ENCODE measurements at places on chromosomes 16 and 17.

- no peak for DNase-seq
These were observed 44.7 kb downstream of the CPNE2 start for GRCh38 chr16:57137043-57137442.

DNA sequence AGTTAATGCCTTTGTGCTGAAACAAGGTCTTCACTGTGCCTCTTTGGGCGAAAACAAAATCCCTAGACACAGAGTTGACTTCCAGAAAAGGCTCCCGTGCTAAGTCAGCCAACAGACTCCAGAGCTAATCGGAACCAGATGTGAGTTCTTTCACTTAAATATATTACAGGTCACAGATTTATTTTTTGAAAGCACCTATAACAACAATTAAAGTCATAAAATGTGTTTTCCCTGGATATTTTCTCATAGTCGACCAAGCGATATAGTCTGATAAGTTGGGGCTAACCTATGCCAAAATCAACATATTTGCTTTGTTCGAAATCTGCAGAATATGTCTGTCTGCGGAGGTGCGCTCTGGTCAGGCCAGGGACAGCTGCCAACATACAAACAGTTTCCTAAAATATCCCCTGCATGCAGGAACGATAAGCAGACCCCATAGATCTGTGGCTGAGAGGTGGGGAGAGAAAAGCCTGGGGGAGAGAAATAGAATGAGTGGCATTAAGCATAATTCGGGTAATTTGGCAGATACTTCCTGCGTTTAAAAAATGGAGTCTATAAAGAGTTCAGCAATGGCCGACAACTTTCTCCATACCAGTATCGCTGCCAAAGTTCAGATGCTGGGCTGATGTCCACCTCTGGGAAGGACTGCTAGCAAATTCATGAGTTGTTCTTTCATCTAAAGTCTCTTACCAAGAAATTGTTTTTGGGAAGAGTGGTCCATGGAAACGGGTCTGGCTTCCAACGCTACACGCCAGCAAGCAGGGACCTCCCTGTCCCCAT, 50.8 kb upstream of the MYH10 start:
- no peak for DNase-seq

GRCh38 chr16:27980919-27981700, 82.4 kb downstream of the GSG1L start:
- no peak for DNase-seq

GRCh38 chr17:60371818-60372510, 20.0 kb downstream of the USP32 start:
- DNase-seq, result no peak

DNA sequence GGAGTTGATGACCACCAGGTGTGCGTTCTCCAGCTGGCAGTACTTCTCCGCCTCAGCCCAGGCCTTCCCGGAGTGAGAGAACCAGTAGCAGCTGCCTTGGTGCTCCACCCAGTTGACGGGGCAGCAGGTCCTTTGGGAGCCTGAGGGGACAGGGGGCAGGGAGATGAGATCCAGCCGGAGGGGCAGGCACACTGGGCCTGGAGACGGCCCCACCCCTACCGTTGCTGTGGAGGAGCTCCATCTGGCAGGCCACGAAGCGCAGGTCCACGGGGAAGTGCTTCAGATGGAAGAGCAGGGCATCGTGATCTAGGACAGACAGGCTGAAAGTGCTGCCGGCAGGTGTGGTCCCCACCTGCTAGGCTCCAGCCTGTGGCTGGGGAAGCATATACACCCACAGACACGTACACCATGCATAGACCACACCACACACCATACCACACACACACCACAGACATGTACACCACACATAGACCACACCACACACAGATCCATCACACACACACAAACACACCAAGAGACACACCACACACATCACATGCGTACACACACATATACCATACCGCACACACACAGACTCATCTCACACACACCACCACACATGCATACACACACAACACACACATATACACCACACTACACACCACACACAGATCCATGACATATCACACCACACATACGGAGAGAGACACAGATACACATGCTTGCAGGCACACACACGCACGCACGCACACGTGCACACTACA, 7.4 kb downstream of the ASGR2 start:
- DNase-seq, result no peak
